ENCODE measurements at places on chromosomes 6 and 20. TPM values are rescaled to one million over a fixed set of nuclear protein-coding genes. Genes with fewer than 3 reads are reported as not detected.
A peak's percentile ranks its signal among the peaks of the same experiment; 100 is the strongest.

GRCh38 chr6:39997101-39997635 lies 62.9 kb upstream of the MOCS1 start:
- no peak for DNase-seq

The ENPP5 gene
- total RNA-seq = 5.3 TPM

The VSX1 gene
- total RNA-seq = not detected

GRCh38 chr20:54284928-54285704 lies 77.2 kb downstream of the PFDN4 start:
- DNase-seq = no peak

DNA sequence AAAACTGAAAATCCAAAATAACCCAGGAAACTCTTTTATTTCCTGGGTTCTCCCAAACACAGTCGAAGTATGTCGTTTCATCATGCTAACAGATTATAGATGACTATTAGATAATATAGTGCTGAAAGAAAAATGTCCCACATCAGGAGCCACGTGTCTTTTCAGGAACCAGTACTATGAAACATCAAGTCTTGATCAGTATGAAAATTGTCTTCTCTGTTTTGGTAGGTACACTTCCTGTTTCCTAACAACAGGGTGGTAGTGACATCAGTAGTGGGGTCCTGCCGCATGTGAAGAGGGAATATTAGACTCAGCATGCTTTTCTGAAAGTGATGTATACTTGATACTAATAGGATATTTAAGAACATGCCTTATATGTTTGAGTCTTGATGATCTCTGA lies 136.7 kb downstream of the HIVEP1 start:
- no peak for DNase-seq

DNA sequence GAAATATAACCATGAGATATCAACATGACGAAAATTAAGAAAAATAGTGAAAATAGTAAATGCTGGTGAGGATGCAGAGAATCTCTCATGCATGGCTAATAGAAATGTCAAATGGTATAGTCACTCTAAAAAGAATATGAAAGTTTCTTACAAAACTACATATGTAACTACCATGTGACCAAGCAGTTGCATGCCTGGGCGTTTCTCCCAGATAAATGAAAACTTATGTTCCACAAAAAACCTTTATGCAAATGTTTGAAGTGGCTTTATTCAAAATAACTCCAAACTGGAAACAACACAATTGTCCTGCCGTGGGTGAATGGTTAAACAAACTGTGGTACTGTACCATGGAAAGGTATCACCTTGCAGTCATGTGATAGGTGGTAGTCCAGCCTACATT lies 112.4 kb downstream of the HDGFL1 start:
- peak; percentile 1 for DNase-seq

The IP6K3 gene
- total RNA-seq = not detected

DNA sequence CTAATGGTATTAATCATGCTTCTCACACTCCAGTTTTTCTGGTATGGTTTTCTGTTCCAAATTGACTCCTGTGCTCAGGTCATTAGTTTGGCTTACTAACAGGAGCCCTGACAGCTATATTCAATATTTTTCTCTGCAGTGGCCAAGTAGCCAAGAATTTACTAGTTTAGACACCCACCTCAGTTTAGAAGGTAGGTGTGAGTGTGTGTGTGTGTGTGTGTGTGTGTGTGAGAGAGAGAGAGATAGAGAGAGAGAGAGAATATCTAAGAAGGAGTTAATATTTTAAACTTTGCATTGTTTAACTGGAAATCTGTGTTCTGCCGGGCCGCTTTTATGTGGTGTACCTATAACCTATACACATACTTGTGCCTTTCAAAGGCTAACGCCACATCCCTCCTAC lies 18.5 kb downstream of the JARID2 start:
- no peak for DNase-seq

DNA sequence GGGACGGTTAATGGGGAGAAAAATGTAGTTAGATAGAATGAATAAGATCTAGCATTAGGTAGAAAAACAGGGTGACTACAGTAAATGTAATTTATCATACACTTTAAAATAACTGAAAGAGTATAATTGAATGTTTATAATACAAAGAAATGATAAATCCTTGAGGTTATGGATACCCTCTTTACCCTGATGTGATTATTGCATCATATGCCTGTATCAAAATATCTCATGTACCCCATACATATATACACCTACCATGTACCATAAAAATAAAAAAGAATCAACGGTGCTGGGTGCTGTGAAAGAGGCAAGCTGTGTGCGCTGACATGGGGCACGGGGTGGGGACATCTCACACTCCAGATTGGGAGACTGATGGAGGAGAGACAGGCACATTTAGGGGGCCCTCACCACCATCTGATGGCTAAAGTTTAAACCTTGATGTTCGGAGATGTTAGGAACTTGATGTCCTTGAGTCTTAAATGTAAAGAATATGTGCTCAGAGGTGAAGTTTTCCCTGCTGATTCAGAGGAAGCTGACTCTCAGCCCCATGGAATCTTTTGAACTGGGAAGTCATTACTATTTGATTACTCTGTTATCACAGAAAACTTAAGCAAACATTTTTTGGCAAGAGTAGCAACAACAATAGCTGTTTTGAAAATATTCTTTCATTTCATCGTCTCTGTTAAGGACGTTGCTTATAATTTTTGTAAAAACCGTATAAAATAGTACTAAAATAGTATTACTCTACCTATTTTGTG lies 26.4 kb upstream of the RFPL4B start:
- DNase-seq = no peak

The BANF2 gene
- not detected for total RNA-seq

The CALHM5 gene
- 6.8 TPM for total RNA-seq

The CST4 gene
- total RNA-seq = not detected

The C20orf173 gene
- not detected for total RNA-seq

DNA sequence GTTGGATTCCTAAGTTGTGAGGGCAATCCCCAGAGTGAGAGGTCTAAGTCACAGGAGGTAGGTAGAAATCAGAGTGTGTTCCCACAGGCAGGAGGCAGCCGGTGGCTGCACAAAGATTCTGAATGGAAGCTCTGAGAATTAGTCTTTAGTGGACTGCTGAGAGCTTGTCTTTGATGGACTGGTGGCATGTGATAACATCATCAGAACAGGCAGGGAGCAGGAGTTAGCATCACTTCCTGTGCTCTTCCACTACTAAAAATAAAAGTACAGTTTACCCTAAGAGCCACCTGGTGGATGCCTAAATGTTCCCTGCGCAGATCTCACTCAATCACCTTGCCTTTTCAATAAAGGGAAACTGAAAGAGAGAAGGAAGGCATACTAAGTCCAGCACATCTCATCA lies 294.6 kb upstream of the POU3F2 start:
- DNase-seq = no peak

GRCh38 chr6:89637960-89638319 lies 607 bp downstream of the LYRM2 start:
- no peak for DNase-seq

DNA sequence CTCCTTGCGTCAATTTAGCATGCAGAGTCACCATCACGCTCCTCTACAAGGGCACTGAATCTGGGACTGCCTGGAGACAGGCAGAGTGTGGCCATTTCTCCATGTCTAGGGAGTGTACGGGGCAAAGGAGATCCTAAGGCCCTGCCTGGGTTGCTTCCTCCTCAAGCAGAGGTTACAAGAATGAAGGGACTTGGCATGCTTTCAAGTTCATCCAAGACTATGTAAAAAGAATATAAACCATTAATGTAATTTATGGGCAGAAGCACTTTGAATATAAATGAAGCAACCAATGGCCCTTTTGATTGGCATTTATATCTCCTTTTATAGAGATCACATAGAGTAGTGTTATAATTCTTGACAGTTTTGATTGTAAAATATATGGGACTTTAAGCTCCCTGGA lies 137.5 kb downstream of the BTBD3 start:
- DNase-seq = no peak

The GABRR1 gene
- total RNA-seq = not detected

DNA sequence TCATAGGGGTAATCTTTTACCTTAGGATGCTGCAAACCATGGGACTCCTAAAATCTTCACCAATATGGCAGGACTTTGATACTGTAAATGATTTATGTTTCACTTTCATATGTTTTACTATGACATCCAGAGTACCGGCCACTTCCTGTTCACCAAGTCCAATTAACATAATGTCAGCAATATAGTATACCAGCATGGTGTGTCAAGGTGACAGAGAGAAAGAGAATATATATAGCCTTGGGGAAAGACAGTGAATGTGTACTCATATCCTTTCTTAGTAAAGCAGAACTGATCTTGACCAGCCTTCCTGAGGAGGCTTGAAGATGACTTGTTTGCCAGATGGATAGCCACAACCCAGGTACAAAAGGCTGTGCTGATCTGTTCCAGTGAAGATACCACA lies 127.9 kb downstream of the NRN1 start:
- no peak for DNase-seq

The SMPDL3A gene
- total RNA-seq = 19.6 TPM

DNA sequence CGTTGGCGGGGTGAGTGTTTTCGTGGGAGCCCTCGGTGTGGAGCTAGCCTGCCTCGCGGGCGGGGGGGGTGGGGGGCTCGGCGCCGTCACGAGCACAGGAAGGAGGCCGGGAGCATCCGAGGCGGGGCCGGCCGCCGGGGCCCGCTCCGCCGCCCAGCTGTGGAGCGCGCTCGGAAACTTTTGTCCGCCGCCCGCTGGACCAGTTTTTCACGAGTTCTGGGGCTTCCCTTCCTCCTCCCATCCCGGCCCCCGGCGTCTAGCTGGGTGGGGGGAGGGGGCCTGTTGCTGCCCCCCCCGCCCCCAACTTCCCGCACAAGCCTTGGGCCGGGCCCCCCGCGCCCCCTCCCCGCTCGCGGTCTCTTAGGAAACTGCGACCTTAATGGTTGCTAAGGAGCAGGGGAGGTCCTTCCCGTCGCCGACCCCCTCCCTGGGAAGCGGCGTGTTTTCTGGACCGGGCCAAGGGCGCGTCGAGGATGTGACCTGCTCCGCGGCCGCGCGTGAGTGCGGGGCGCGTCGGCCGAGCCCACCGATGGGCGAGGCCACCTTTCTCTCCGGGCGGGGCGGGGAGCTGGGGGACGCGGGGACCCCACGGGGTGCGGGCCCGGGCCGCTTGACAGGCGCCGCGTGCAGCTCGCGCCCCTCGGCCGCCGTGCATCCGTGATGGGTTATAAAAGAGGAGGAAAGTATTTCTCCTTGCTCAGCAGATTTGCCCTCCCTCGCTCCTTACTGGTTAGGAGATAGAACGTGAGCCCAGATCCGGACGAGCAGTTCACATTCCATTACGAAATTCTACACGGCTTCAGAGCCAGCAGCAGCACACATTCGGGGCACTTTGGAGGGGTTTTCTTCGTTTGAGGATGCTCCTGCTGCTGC lies 1.4 kb downstream of the RREB1 start:
- DNase-seq = peak; percentile 80

DNA sequence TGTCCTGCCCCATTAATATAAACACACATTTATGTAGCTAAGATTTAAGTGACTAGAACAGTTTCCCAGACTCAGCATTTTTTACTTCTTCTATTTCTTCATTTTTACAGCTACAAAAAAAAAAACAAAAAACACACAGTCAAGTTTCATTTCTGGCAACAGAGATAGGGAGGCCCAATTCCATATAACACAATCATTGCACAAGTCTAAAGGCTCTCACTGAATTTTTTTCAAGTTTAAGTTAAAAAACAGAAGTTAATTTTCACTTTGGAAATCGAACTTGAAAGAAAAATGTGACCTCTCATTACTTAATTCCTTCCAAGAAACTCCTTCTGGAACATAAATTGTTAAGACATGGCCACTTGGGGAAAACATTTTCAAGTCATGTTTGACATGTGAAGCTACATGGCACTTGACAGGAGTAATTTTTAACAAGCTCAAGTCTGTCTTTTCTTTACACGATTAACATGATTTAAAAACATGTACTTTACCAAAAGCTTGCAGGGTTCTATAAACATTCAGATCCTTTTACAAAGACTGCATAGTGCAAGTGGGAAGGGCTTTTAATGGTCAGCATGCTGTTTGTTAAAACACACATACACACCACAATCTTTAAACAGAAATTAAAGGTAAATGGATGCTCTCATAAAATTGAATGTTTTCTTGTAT lies 100.1 kb upstream of the CCDC28A start:
- peak; percentile 46 for DNase-seq

- peak; percentile 97 for DNase-seq
These were observed 23.1 kb downstream of the PSMG4 start for GRCh38 chr6:3281631-3282475.

DNA sequence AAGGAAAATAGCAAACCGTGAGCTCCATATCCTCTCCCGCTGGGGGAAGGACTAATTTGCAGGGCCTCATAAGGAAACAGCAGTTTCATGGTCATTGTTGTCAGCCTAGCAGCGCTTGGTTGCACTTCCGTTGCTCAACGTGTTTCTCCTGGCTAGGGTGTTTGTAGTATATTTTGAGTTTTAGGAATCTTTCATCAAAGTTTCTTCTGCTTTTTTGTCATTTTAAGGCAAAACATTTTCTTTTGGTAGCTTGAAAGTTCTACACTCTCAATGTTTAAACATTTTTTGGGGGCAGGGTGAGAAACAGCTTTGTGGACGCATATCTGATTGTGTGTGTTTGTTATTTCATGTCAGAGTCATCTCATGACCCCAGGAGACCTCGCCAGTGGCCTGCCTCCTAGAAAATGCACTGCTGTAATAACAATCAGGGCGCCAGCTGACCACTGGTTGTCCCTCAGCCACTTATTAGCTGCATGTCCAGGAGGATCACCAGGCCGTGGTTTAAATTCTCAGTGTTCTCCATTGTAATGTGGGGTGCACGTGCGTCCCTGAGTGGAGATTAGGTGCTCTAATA lies 20.6 kb downstream of the JARID2 start:
- no peak for DNase-seq

The KAT14 gene
- 30.7 TPM for total RNA-seq

DNA sequence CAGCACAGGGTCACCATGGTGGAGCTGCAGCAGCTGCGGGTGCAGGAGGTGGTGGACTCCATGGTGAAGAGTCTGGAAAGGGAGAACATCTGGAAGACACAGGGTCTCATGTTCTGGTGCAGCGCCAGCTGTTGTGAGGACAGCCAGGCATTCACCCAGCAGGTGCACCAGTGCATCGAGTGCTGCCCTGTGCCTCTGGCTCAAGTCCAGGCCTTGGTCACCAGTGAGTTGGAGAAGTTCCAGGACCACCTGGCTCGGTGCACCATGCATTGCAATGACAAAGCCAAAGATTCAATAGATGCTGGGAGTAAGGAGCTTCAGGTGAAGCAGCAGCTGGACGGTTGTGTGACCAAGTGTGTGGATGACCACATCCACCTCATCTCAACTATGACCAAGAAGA lies 22.9 kb upstream of the RIPK1 start:
- DNase-seq = no peak

GRCh38 chr6:168017629-168018028 lies 20.2 kb downstream of the KIF25 start:
- no peak for DNase-seq

DNA sequence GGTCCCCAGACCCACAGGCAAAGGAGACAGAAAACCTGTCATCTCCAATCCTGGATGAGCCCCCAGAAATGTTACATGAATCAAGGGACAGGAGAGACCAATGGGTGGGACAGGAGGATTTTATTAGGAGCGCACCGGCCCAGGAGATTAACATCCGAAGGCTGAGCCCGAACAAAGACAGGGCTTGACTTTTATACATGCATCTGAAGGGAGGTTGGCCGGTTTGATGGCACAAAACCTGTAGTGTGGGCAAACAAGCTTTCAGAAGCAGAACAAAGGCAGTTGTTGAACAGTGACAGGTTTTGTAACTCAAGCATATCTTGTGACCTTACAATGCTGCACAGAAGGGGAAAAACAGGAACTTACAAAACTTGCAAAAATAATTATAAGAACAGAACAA lies 83.9 kb upstream of the GPR6 start:
- DNase-seq = no peak

The TMC2 gene
- total RNA-seq = not detected

The LHFPL5 gene
- not detected for total RNA-seq
